ENCODE measurements at places on chromosomes 1 and 21. TPM values are rescaled to one million over a fixed set of nuclear protein-coding genes. Genes with fewer than 3 reads are reported as not detected.

Gene CYP4A11
- total RNA-seq: not detected

Gene PRRX1
- not detected for total RNA-seq

Gene HAO2
- total RNA-seq: not detected

Gene S100A16
- not detected for total RNA-seq

DNA sequence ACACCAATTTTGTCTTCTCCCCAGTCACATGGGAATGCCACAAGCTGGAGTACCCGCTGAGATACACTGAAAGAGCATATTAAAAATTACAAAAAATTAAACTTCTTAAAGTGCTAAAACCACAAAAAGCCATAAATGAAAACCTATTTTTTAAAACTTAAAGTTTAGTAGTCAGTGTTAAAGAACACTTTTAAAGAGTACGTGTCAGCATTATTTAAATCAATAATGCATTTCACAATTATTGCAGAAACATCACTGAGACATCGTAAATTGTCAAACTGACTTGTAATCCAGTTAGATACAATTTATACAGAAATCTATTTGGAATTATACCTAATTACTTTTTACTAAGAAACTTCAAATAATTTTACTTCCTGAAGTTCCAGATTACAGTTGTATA lies 22.9 kb downstream of the ZBTB21 start:
- peaks cover 16% of the 10 kb centered on the region for H3K36me3 ChIP-seq
- no peak for DNase-seq
- H3K4me3 ChIP-seq: no peak overlapping the region
- H3K27me3 ChIP-seq: no peaks in the 10 kb centered on the region
- H3K27ac ChIP-seq: no peak overlapping the region

DNA sequence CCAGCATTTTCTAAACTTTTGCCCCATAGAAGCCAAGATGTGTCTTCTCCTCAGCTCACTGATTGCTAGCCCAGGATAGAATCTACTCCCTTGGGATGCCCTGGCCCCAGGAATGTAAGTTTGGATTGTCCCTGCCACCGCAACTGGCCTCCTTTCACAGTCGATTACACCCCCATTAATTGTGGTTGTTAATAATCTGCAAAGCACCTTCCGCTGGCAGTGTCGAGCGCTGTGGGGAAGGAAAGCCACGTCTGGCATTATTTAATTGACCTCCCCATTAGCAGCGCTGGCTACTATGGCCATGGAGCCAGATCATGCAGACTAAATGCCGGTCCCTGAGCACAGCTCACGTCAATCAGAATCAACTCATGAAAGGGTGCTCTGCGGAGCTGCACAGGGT lies 597.3 kb upstream of the PLXNA2 start:
- H3K27me3 ChIP-seq: no peaks in the 10 kb centered on the region
- DNase-seq: no peak
- H3K4me3 ChIP-seq: no peak overlapping the region
- no peaks in the 10 kb centered on the region for H3K4me1 ChIP-seq
- H3K27ac ChIP-seq: no peak overlapping the region

DNA sequence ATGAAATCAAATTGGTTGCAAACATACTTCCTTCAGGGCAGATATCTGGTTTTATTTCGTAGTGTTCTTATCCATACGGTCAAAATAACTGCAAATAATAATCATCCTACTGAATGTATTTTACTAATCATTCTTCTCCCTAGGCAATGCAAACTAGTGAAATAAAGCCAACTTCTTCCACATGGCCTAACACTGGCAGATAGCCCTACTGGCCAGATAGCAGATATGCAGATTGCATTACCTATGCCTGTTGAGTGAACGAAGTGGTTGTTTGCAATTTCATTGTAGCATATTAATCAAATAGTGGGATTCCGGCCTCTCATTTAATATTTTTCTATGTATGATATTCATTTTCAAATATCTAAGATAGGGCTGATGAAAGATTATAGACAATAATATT lies 116.2 kb downstream of the CENPF start:
- no peak for DNase-seq
- no peaks in the 10 kb centered on the region for H3K36me3 ChIP-seq
- H3K27ac ChIP-seq: no peak overlapping the region
- no peak overlapping the region for H3K4me3 ChIP-seq
- no peaks in the 10 kb centered on the region for H3K27me3 ChIP-seq

- no peaks in the 10 kb centered on the region for H3K36me3 ChIP-seq
- H3K4me1 ChIP-seq: no peaks in the 10 kb centered on the region
- no peaks in the 10 kb centered on the region for H3K27me3 ChIP-seq
Observed at GRCh38 chr1:15475752-15476314, at the start of gene CELA2B. TSS of gene CELA2B (plus strand) at chr1:15476104. CDS start at chr1:15476126, 22 bp downstream.

DNA sequence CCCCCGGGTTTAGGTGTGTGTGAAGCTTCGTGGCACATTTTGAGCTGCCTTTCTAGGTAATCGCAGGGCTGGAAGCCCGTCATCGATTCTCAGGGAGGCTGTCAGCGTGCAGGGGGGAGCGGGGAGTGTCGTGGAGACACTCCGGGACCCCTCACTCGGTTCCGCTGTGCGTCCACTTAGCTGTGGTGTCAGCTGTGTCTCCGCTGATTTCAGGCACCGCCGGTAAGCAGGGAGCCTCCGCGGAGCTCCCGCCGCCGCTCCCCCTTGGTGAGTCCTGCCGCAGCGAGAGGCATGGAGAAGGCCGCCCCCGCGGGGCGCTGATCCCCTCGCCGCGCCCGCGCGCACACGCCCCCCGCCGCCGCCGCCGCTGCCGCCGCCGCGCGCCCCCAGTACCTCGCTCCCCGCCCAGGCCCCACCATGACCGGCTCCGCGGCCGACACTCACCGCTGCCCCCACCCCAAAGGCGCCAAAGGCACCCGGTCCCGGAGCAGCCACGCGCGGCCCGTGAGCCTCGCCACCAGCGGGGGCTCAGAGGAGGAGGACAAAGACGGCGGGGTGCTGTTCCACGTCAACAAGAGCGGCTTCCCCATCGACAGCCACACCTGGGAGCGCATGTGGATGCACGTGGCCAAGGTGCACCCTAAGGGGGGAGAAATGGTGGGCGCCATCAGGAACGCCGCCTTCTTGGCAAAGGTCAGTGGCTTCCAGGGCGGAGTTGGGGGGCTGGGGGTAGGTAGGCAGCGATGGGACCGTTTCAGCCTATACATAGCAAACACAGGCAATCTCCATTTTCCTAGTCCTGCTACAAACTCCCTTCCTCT lies 995 bp downstream of the VASH2 start:
- no peaks in the 10 kb centered on the region for H3K36me3 ChIP-seq
- H3K4me3 ChIP-seq: peak overlapping the region; percentile 82

DNA sequence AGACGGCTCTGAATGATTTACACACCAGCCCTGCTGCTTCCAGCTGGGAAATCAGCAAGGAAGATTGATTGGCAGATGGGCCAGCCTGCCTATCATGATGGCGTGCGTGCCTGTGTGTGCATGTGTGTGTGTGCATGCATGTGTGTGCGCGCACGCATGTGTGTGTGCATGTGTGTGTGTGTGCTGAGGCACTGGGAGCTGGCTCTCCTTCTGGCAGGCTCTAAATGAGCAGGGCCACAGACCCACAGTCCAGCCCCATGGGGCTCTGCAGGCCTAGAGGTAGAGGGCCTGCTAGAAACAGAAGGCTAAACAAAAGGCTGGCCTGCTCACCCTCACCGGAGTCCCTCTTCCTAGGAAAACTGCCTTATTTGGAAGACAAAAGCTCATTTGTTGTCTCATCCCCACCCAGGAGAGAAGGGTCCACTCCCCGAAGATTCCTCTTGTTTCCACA lies 6.0 kb downstream of the KLHDC8A start:
- H3K36me3 ChIP-seq: no peaks in the 10 kb centered on the region
- peaks cover 20% of the 10 kb centered on the region for H3K27me3 ChIP-seq
- H3K4me1 ChIP-seq: no peaks in the 10 kb centered on the region
- no peak for DNase-seq
- H3K4me3 ChIP-seq: no peak overlapping the region

GRCh38 chr1:167273027-167273800 lies 52.5 kb downstream of the POU2F1 start:
- H3K36me3 ChIP-seq: peaks cover 7% of the 10 kb centered on the region
- H3K27ac ChIP-seq: no peak overlapping the region
- peaks cover 26% of the 10 kb centered on the region for H3K4me1 ChIP-seq
- no peaks in the 10 kb centered on the region for H3K27me3 ChIP-seq

DNA sequence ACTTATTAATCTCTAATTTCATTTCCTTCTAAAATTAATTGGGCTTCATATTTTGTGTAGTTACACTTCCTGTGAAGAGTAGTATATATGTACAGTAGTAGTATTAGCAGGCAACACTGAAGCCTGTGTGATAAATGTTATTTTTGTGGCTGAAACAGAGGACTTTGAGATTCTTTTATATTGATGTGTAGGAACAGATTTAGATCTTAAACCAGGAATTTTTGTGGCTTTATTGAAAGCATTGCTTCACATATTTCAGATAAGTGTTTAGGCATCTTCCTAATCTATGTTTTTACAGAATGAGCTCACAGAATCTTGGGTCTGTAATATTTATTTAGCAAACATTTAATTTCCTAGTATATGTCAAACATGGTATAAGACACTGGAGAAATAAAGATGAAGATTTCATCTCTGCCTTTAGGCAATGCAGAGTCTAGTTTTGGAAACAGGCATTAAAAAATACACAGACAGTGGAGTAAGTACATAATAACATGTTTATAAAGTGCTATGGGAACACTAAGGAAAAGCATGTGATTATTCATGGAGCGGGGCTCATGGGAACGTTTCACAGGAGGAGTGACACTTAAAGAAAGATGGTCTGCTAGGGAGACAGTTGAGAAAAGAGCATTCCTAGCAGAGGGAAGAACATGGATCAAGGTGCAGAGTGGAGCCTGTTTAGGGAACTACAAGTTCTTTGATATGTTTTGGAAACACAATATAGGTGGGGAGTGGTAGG lies 52.7 kb downstream of the MIGA1 start:
- H3K27ac ChIP-seq: no peak overlapping the region
- H3K36me3 ChIP-seq: peaks cover 6% of the 10 kb centered on the region
- H3K4me3 ChIP-seq: no peak overlapping the region
- no peak for DNase-seq
- no peaks in the 10 kb centered on the region for H3K27me3 ChIP-seq
- H3K4me1 ChIP-seq: peaks cover 2% of the 10 kb centered on the region

DNA sequence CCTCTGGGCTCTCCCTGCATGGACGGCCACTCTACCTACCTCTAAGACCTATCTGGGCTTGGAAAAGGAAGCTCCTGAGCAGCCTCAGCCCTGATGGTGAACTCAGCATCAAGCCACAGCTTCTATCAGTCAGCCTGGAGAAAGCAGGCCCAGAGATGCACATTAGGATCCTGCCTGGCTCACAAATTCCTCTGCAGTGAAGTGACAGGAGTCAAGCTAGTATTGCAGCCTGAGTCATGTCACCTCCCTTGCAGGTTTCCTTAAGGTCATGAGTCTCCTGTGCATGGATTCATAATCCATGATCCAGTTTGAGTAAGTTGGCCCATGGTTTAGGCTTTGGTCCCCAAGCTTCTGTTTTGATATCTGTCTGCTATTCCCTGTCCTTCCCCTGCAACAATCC lies 37.9 kb upstream of the DUSP10 start:
- DNase-seq: no peak
- H3K4me1 ChIP-seq: peaks cover 87% of the 10 kb centered on the region
- H3K36me3 ChIP-seq: peaks cover 5% of the 10 kb centered on the region
- H3K27me3 ChIP-seq: no peaks in the 10 kb centered on the region

- peaks cover 22% of the 10 kb centered on the region for H3K36me3 ChIP-seq
- peak overlapping the region; percentile 47 for H3K4me3 ChIP-seq
- DNase-seq: no peak
- H3K27ac ChIP-seq: peak overlapping the region; percentile 76
Observed at GRCh38 chr1:110383251-110383990, 7.4 kb downstream of the SLC16A4 start.

GRCh38 chr1:232788235-232788872 lies 16.9 kb upstream of the MAP10 start:
- H3K27me3 ChIP-seq: peaks cover 6% of the 10 kb centered on the region
- H3K4me3 ChIP-seq: no peak overlapping the region
- no peaks in the 10 kb centered on the region for H3K36me3 ChIP-seq
- no peak for DNase-seq
- H3K4me1 ChIP-seq: peaks cover 27% of the 10 kb centered on the region

DNA sequence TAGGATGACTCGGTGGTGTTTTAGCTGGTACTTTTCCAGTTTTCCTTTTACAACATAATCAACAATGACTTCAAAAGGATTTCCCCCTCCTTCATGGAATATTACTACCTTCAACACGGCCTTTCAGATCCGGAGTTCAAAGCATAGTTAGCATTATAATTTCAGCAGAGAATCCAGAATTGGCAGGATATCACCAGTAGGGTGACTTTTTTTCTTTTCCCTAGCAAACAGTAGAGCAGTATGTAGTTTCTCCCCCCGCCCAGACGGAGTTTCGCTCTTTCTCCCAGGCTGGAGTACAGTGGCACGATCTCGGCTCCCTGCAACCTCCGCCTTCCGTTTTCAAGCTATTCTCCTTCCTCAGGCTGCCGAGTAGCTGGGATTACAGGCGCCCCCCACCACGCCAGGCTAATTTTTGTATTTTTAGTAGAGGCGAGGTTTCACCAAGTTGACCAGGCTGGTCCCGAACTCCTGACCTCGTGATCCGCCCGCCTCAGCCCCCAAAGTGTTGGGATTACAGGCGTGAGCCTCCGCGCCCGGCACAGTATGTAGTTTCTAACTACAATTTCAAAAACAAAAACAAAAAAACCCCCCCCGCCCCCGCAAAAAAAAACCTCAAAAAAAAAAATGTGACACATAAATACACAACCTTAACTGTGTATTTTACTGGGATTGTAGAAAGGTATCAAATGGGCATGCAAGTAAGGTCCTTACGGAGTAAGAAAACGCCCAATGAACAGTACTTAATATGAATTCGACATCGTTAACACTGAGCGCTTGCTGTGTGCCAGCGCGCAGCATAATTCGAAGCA lies 1.5 kb upstream of the COX20 start:
- peaks cover 24% of the 10 kb centered on the region for H3K4me1 ChIP-seq
- no peaks in the 10 kb centered on the region for H3K27me3 ChIP-seq
- DNase-seq: peak; percentile 56
- peaks cover 16% of the 10 kb centered on the region for H3K36me3 ChIP-seq
- H3K4me3 ChIP-seq: peak overlapping the region; percentile 89

DNA sequence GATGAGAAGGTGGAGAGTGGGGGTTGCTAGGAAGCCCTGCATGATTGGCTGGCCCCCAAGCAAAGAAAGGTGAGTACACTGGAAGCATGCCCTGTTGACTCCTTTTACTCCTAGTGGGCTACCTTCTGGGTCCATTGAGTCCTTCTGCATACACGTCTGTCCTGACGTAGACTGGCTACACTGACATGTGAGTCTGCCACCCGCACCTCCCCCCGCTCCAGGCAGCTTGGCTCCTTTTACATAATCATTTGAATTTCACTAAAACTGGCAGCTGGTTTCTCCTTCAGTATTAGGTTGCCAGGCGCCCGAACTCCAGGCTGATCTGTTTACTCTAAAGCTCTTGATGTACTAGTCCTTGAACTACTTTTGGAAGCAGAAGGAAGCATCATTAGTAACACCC lies 8.7 kb downstream of the MRPS21 start:
- no peak for DNase-seq
- no peak overlapping the region for H3K4me3 ChIP-seq
- no peaks in the 10 kb centered on the region for H3K27me3 ChIP-seq

GRCh38 chr1:174795806-174796205 lies 203.9 kb upstream of the CACYBP start:
- H3K27ac ChIP-seq: no peak overlapping the region
- H3K36me3 ChIP-seq: no peaks in the 10 kb centered on the region
- H3K4me3 ChIP-seq: no peak overlapping the region
- no peak for DNase-seq

- H3K36me3 ChIP-seq: no peaks in the 10 kb centered on the region
- H3K27me3 ChIP-seq: peaks cover 4% of the 10 kb centered on the region
- no peak overlapping the region for H3K4me3 ChIP-seq
- H3K27ac ChIP-seq: no peak overlapping the region
Observed at GRCh38 chr1:39919545-39919944, 17.8 kb upstream of the MYCL start.

Data from activated naive CD8-positive, alpha-beta T cell treated with anti-CD3 and anti-CD28 coated beads, Interleukin-2, amount 10 ng/mL, durations not matched to agents 7 days and 5 days (primary cell).